Omental fat pad (tissue), 4 donors: ENCODE measurements at places on chromosomes 2 and 18.

DNA sequence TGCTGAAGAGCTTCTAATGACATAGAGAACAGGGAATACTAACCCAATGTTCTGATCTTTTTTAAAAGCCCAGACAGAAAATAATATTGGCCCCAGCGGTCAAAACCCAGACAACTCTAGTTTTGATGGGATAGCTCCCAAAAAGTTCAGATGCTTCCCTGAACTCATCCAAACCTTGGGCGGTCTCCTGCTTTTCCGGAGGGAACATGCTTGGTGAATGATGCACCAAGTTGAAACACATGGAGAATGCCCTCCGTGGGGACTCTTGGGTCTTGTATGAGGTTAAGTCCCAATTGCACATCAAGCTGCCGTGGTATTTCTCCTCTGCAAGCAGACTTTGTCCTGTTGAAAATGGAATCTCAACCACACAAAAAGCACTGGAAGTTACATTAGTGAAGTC lies 120.7 kb upstream of the CTAGE1 start:
- no peak for DNase-seq

DNA sequence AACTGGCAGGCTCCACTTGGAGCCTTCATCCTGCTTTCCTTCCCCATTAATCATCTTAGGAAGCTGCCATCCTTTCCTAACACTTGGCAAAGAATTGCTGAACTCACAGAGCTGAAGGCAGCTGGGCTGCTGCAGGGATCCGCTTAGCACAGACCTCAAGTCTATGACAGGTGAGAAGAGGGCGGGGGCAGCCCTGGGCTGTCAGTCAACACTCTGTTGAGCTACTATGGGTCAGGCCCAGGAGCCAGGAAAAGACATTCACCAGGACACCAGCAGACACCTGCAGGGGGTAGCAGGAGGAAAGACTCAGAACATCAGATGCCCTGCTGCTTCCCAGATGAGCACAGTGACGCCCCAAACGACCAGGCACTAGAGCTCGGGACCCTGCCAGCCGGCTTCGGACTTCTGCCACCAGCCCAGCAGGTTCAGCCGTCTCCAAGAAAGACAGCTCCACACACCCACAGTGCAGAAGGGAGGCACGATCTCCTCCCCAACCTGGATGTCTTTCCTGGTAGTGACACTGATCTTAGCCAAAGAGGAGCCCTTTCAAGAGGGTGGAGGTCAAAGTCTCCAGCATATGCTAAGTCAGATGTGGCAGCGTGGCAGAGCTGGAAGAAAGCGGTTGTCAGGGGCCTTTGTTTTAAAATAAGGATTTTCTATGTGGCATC lies 55.2 kb downstream of the SNORC start:
- DNase-seq: no peak

DNA sequence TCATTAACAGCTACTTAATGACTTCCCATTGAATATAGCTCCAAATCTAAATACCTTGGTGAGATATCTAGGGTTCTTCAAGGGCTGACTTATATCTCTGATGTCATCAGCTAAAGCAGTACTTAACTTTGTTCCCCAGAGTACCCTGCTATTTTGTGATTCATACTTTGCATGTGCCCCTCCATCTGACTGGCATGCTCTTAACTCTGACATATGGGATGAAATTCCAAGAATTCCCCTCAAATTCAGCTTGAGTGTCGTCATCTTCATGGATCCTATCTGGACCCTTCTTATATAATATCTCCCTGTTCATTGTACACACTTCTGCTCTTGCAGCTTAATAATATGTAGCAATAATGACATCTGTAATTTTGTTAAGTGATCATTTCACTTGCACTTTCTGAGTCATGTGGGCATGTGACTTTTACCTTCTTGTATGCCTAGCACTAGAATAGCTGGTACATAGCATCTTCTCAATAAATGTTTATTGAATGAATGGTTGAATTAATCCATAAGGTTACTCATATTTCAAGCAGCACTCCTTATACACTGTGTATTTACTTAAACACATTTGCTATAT lies 172.9 kb downstream of the WDR7 start:
- no peak for DNase-seq

DNA sequence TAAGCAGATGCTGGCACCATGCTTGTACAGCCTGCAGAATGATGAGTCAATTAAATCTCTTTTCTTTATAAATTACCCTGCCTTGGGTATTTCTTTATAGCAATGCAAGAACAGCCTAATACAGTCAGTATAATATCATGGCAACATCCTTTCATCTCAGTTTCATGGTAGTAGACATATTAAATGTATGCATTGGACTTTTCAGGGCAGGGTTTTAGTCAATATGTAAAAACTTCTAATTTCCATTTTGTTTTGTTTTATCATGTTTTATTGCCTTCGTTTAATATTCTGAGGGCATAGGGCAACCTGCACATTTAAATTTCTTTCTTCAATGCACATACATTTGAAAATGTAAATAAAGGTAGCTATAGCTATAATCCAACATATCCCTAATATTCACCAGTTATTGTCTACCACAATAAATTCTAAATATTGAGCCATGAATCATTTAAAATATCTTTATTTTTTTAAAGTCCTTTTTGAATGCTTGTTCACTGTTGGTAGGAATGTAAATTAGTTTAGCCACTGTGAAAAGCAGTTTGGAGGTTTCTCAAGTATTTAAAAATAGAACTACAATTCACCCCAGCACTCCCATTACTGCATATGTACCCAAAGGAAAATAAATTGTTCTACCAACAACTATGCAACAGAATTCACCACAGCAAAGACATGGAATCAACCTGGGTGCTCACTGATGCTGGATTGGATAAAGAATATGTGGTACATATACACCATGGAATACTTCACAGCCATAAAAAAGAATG lies 41.8 kb upstream of the GRB14 start:
- DNase-seq: no peak

GRCh38 chr2:111634995-111635538 lies 248.9 kb downstream of the ANAPC1 start:
- DNase-seq: no peak

GRCh38 chr18:79522451-79523205 lies 126.9 kb downstream of the NFATC1 start:
- DNase-seq: no peak

- no peak for DNase-seq
Measured at GRCh38 chr2:186274936-186275575, 211.0 kb upstream of the ZC3H15 start.

- no peak for DNase-seq
Measured at GRCh38 chr18:13374468-13375301, 156.1 kb downstream of the LDLRAD4 start.

DNA sequence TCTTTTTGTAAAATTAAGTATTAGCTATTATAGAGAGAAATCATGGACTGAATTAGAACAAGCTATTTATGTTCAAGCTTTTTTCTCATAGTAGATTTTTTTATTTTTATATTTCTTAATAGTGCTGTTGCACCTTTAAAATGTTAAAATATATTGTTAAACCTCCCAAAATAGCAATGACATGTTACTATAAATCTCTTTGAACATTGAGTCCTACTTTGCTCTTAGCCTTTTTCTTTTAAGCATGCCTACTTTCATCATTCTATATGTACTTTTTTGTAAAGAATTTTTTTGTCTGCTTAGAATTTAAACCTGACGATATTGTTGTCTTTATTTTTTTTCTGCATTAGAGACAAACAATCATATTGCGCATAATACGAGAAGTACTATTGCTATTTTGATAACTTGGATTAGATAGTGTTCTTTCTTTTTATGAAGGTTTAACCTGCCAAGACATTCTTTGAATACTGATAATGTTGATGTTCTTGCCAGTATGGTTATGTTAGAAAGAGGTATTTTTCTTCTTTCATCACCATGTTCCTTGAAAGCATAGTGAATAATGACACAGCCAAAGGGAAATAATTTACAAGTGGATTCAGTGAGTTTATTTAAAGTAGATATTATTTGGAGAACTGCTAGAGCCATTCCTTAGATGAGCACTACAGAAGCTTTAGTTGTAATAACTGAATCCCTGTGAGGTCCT lies 40.6 kb downstream of the PMS1 start:
- no peak for DNase-seq

DNA sequence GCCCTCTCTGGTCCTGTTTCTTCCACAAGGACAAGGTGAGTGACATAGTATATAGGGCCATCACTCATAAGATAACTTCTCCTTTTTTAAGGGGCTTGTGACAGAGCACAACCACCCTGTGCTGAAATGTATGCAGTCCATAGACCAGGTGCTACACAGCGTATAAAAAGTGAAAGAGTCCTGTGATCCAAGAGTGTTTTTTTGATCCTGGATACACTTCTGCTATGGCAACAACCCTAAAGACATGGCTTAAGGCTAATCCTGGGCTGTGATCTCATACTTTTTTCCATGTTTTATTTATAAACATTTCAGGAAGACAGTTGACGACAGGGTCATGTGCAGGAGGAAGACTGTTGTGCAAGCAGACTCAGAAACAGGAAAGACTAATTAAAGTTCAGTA lies 400.5 kb upstream of the TCF4 start:
- no peak for DNase-seq

DNA sequence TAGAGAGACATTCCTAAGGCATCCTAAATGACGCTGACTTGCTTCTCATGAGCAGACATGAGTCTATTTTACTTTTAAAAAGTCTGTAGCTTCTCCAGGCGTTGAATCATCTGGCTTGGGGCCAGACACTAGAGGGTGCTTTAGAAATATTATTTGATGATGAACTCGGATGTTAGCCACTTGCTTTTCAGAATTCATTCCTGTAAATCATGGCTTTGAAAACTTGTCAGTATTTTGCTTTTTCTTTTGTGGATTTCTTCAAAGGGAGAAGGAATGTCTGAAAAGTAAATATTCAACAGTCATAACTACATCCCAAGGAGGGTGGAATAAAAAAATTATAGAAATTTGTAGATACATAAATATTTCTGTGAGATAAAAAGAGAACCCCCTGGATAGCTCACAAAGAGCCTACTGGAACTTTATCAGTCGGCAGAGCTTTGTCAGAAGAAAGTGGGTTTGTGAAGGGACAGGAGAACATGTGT lies 370.8 kb downstream of the OSR1 start:
- peak; percentile 78 for DNase-seq

GRCh38 chr2:48721158-48721557 lies 34.4 kb downstream of the LHCGR start:
- no peak for DNase-seq

DNA sequence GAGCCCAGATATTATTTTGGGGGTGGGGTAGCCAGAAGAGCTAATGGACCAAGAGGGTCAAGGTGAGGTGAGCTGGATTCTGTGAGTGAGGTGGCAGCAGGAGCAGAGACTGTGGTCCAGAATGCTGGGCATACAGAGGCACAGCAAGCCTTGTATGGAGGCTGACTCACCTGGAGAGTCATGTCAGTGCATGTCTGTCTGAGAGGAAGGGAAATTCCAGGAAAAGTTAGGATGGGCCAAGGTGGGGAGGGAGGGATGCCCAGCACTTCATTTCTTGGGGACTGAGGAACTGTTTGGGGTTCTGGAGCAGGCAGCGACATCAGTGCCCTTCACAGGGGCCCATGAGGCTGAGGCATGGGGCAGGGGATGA lies 21.1 kb downstream of the PER2 start:
- no peak for DNase-seq

DNA sequence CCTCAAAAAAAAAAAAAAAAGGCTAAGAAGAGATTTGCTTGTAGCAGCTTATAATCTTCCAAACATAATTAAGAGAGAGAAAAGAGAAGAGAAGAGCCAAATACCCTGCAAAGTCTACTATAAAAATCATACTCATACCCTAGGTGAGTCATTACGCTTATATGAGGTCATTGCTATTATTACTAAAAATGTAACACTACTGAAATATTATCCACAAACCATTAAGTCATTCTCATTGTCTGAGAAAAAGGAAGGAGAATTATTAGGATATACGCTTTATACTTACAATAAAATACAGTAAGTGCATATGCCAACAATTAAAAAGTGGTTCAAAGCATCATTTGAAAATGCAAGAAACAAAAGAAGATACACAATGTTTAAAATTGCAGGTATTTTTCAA lies 66.5 kb downstream of the COLEC12 start:
- no peak for DNase-seq

DNA sequence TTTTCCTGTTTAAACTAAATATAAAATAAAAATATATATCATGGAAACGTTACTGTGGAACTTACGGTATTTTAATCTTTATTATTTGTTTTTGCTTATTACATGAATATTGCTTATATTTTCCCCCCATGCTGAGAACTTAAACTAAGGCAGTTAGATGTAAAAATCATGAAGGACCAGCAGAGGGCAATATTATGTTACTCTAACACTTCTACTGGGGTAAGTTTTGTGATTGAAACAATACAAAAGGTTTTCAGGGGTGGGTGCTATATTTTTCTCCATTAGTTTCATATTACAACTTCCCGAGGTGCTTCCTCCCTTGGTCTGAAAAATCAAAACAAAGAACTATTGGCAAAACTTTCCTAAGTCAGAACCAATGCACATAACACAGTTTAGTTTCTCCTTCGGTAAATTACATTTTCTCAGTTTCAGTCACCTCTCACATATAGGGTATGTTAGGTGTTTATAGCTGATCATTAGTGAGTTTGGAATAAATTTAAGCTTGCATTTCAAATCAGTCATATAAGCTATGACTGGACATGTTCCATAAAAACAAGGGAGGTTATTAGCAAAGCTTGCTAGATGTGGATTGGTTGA lies 54.8 kb downstream of the ZNF407 start:
- no peak for DNase-seq

DNA sequence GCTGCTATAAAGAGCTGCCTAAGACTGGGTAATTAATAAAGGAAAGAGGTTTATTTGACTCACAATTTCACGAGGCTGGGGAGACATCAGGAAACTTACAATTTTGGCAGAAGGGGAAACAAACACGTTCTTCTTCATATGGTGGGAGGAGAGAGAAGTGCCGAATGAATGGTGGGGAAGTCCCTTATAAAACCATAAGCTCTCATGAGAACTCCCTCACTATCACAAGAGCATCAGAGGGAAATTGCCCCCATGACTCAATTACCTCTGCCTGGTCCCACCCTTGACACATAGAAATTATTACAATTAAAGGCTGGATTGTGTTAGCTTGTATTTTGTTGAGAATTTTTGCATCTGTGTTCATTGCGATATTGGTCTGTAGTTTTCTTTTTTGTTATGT lies 460.5 kb upstream of the RAB6C start:
- no peak for DNase-seq

DNA sequence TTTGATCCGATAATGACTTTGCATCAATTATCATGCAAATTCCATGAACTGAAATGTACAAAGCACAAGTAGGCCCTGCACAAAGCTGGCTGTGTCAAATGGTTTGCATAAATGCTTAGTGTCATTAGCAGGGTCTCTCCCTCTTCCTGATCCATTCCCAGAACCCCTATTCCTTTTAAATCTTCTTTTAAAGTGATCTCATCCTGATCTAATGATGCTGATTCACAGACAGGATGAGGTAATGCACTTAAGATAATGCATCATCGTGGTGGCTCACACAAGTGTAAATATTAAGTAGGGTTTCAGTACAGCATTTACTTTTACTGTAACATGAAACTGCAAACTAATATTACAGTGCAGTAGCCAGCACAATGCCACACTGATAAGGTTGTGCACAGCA lies 304.8 kb upstream of the SOX11 start:
- no peak for DNase-seq

- DNase-seq: no peak
Measured at GRCh38 chr2:127641846-127642507, 4.0 kb upstream of the GPR17 start.
